Muscle of back (tissue), 13 donors: ENCODE measurements at places on chromosomes 16 and 17.

DNA sequence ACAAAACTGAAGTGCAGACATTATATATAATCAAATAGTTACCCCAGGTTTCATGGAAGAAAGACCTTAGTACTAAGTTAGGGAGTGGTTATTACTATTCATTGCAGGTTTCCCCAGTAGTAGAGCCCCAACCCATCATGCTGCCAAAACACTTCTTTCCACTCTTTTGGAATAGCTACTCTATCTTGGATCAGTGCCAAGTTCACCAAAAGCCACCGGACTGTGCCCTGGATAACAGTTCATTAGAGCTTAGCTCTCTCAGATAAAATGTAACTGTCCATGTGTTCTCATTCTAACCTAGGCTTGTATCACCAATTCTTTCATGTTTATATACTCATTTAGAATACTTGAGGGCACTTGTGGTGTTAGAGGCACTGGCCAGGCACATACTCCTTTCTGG is 540.1 kb upstream of the C16orf82 start:
- DNase-seq, result no peak

DNA sequence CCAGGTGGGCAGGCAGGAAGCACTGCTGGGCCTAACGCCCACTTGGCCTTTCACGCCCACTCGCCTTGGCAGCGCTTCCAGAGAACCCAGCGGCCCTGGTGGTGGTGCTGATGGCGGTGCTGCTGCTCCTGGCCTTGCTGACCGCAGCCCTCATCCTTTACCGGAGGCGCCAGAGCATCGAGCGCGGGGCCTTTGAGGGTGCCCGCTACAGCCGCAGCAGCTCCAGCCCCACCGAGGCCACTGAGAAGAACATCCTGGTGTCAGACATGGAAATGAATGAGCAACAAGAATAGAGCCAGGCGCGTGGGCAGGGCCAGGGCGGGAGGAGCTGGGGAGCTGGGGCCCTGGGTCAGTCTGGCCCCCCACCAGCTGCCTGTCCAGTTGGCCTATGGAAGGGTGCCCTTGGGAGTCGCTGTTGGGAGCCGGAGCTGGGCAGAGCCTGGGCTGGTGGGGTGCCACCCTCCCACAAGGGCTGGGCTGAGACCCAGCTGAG is 64.7 kb downstream of the MRC2 start:
- no peak for DNase-seq

DNA sequence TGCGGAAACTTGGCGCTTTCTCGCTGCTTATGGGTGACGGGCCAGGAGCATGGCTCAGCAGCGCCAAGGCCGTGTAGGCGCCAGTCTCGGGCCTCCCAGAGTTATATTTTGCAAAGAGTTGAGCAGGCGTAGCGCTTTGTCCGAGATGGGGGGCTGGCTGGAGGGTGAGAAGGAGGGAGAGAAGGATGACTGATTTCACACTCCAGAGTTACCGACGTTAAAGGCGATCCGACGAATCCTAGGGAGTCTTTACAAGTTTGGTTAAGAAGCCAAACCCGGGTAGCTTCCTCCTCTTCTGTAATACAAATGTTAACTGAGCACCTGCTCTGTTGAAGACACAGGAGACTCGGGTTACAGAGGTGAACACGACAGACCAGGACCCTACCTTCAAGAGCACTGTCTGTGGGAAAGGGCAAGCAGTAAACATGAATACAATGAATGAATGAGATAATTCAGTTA is 782 bp downstream of the POLR2A start:
- DNase-seq, result no peak

GRCh38 chr17:63151941-63152523 is 186.0 kb downstream of the TANC2 start:
- no peak for DNase-seq

- DNase-seq, result no peak
Observed at GRCh38 chr16:9351841-9352434, 260.5 kb downstream of the HAPSTR1 start.

DNA sequence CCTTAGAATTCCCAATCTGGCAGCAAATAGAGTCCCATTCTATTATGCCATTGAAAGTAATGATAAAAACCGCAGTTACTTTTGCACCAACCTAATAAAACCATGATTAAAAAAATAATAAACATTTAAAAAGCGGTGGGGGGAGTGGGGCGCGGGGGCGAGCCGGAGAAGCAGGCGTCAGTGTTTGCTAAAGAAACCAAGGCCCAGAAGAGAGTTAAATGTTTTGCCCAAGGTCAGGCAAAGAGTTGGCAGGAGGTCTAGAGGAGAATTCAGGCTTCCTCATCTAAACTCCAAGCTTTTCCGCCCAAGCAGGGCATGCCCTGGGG is 9.7 kb upstream of the PRSS22 start:
- no peak for DNase-seq
